Stimulated activated CD8-positive, alpha-beta memory T cell treated with anti-CD3 and anti-CD28 coated beads, Interleukin-4, amount 100 ng/mL, for 48 hours (primary cell): ENCODE measurements at places on chromosomes 1 and 21.
A peak's percentile ranks its signal among the peaks of the same experiment; 100 is the strongest.

DNA sequence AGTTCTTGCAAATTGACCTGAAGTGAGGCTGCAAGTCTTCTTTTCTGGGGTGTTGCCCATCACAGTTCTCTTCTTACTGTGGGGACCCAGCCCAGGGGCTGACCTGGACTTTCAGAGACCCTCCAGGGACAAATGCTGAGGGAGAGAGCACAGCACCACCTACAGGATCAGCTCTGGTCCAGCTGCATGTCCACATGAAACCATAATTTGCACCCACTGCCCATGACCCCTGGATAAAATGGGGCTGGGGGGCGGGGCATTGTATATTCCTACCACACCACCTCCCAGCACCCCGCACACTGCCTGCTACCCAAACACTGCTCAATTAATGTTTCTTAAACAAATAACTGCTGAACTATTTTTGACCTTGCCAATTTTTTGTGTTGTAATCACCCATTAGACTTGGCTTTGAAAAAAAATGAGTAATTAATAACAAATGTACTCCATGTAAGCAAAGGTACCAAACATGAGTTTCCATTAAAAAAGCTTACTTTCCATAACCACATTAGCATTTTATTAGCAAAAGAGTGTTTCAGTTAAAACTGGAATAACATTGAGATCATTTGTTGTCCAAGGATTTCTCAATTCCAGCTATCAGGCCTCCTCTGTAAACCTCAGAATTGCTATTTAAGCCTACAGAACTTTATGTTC, 168.0 kb upstream of the RAB4A start:
- DNase-seq: no peak

DNA sequence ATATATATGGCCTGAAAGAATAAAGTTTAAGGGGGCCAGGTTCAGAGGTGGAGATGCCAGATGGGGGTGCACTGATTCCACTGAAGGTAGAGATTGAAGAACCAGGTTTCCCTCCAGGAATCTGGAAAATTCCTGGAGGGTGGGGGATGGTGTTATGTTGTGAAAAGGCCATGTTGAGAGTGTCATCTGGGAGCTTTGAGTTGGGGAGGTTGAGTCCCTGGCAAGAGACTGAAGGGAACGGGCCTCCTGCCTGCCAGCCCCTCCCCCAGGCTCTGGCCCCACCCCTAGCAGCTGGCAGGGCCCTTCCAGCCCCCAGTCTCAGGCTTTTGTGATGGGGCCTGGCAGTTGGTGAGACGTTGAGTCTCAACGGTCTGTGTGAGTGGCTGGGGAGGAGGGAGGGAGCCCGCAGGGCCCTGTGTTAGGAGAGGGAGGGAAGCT, 4.1 kb downstream of the PTPRU start:
- DNase-seq: no peak

DNA sequence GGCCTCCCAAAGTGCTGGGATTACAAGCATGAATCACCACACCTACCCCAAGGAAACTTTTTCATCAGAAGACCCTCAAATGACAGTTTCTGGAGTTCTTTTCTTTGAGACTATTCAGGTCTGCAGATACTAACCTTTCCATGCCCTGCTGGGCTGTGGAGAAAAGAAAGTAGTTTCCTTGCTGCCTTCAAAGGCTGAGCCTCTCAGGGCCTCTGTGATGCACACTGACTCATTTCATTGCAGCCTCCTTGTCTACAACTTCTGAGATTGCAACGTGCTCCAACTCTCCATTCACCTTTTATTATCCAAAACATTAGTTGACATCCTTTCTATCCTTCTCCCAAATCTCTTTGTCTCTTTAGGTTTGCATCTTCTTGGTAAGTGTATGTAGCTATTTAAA, 8.8 kb upstream of the SAMSN1 start:
- no peak for DNase-seq

DNA sequence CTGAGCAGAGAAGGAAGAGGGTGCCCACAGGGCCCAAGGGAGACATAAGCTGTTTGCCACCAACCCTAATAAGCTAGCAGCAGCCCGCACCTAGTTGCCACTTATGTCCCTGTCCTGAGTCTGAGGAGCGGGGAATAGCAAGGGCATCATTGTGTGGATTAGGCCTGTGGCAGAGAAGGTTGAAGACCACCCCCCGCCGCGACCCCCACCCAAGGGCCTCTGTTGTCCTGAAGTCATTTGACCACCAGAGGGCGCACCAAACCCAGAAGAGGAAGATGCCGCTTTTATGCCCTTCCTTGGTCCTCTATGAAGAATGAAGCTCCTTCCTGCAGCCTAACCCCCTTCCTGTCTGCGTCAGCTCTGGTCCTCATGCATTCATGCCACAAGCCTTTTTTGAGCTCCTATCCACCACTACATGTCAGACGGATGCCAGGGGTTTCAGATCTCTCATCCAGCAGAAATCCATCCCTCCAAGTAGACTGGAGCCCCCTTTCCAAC, 16.6 kb downstream of the RHBG start:
- DNase-seq: peak; percentile 87

DNA sequence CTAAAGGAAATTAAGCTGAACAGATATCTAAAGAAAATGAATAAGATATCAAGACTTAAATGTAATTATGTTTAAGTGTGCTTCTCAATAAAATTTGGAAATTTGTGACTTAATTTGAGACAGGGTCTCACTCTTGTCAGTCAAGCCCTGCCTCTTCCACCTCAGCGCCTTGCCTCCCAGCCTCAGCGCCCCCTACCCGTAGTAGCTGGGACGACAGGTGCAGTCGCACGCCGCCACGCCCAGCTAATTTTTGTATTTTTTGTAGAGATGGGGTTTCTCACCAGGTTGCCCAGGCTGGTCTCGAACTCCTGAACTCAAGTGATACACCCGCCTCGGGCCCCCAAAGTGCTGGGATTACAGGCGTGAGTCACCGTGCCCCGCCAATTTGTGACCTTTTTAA, 117.0 kb downstream of the CLEC20A start:
- peak; percentile 30 for DNase-seq

DNA sequence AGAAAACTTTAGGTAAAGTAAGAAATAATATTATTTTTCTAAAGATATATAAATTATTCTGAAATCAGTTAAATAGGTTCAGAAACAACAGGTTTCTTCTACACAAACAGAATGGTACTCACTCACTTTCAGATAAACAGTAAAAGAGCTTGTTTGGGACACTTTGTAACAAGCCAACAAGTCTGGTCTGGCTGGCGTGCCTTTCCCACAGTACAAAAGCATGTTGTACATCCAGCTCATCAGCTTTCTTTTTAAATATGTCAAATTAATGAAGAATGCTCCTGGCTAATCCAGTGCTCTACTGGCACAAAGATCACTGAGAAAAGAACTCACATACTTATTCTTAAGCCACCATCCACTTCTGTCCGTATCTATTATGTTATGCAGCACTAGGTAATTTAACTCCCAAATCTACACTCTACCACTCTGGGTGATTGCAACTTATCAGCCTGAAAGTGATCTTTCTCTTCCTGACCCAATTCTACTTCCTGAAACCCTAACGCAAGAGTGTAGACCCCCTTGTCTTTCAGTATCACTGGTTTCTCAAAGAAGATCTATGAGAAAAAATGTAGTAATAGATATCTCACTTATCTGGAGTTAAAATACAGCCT, 32.6 kb downstream of the TRIT1 start:
- no peak for DNase-seq

GRCh38 chr21:39968010-39968409, 100.8 kb downstream of the PCP4 start:
- no peak for DNase-seq

DNA sequence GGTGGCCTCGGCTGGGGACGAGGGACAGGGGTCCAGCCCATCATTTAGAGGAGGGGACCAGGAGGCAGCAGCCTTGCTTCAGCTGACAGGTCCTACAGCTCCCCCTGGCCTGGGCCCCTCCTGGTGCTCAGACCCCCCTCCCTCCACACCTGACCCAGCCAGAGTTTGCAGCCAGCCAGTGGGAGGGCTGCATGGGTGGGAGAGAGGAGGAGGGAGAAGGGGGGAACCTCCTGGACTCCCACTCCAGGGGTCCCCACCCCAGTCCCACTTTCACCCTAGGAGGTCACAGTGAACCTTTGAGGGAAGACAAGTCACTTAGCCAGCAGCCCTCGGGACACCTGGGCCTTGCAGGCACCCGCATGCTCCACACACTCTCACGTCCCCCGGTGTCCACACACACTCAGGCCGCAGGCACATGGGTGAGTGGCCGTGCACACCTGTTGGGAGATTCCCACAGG, 108.9 kb upstream of the ZBTB40 start:
- DNase-seq: no peak

GRCh38 chr1:61240878-61241277, 158.5 kb downstream of the NFIA start:
- no peak for DNase-seq

DNA sequence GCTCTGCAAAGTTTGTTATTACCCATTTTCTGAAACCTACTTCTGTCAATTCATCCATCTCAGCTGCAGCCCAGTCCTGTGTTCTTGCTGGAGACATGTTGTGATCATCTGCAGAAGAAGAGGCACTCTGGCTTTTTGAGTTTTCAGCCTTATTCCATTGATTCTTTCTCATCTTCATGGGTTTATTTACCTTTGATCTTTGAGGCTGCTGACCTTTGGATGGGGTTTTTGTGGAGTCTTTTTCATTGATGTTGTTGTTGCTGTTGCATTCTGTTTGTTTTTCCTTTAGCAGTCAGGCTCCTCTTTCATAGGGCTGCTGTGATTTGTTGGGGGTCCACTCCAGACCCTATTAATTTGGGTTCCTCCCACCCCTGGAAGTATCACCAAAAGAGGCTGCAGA, 164.3 kb downstream of the FCRL5 start:
- no peak for DNase-seq

- DNase-seq: no peak
Observed at GRCh38 chr1:159868766-159869165, 6.3 kb upstream of the VSIG8 start.

DNA sequence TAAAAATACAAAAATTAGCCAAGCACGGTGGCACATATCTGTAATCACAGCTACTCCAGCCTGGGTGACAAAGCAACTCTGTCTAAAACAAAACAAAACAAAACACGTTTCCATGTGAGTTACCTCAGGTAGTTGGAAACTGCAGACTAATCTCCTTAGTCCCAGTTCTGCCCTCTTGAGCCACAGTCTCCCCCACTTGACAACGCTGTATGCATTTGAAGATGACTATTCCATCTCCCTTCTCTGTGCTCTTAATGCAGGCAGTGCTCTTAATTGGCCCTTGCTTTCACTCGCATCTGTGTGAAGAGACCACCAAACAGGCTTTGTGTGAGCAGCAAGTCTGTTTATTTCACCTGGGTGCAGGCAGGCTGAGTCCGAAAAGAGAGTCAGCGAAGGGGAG, 19.6 kb upstream of the DHCR24 start:
- no peak for DNase-seq

DNA sequence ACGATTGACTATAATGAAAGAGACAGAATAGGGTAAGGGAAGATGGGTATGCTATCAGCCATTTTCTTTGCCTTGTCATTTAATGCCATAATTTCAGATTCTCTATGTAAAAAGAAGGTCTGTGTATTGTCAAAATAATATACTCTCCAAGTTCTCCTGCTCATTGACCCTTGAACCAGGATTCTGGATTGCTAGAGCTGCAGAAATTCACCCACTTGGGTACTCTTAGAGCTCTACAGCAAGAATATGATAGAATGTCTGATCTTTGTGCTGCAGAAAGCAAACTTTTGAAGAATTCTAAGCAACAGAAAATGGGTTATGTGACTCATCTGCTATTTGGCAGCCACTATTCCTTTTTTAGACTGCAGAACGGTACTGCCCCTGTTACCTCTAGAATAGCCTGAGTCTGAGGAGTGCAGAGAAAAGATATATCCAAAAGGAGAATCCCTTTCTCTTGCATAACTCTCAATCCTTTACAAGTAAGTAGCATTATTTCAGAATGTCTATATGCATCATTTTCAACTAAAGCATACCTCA, 78.2 kb upstream of the TENT5C start:
- DNase-seq: no peak
